Astrocyte of the spinal cord (primary cell): ENCODE measurements at places on chromosomes 11 and 22.

- DNase-seq = peak; percentile 38
These were observed 331.8 kb downstream of the FAT3 start for GRCh38 chr11:92556431-92556830.

DNA sequence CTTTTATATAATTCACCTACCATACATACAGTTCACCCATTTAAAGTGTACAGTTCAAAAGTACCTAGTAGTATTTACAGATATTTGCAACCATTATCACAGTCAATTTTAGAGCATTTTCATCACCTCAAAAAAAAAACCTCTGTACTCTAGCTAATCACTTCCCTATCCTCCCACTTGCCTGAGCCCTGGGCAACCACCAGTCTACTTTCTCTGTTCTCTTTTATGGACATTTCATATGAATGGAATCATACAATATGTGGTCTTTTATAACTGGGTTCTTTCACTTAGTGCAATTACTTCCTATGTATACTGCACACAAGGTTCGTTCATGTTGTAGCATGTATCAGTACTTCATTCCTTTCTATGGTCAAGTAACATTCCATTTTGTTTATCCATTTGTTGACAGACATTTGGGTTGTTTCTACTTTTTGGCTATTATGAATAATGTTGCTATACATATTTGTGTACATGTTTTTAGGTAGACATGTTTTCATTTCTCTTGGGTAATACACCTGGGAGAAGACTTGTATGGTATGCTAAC, 17.8 kb upstream of the NEU3 start:
- DNase-seq = no peak

DNA sequence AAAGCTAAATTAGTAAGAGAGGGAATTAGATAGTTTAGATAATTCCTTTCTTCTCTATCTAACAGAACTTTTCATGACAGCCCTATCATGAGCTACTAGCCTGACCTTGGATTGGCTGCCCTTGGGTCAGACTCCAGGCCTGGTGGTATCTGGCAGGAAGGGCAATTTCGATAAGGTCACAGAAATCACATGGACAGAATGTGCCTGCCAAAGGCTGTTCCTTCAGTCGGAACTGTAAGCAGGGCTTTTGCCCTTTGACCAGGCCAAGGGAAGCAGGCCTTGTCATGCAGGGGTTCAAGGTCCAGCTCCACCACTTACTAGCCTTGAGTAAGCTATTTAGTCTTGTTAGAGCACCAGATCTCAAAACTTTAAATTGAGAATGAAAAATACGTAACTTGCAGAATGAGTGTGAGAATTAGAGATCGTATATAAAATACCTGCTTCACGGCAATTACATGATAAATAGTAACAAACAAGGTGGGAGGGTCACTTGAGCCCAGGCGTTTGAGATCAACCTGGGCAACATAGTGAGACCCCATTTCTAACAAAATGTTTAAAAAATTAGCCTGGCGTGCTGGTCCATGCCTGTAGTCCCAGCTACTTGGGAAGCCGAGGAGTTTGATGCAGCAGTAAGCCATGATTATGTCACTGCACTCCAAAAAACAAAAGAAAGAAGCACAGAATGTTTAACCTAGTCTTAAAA, 60.8 kb upstream of the SC5D start:
- no peak for DNase-seq

- DNase-seq = no peak
These were observed 1.8 kb downstream of the CELF1 start for GRCh38 chr11:47551086-47551485.

DNA sequence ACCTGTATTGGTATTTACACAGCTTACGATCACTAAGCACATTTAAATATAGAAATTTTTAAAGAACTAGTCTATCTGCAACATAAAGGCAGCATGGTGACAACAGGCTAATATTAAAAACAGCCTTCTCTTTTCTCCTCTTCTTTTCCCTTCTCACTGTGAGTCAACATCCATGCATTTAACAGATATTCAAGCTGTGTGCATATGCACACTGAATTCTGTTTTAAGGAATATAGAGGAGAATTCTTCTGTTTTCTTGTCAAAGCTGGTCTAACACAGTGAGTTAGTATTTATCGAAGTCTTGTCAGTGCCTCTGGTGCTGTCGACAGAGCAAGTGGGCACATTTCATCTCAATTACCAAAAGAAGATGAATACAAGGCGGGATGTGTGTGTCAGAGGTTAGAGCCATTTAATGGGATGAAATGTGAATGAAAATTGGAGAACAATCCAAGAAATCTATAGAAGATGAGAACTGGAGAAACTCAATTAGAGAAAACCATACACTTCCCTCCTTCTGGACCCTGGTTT, 282.3 kb downstream of the FAT3 start:
- no peak for DNase-seq
